Stimulated activated naive CD8-positive, alpha-beta T cell treated with anti-CD3 and anti-CD28 coated beads, Interleukin-15, amount 100 ng/mL, for 72 hours (primary cell): ENCODE measurements at places on chromosomes 13 and 19.

DNA sequence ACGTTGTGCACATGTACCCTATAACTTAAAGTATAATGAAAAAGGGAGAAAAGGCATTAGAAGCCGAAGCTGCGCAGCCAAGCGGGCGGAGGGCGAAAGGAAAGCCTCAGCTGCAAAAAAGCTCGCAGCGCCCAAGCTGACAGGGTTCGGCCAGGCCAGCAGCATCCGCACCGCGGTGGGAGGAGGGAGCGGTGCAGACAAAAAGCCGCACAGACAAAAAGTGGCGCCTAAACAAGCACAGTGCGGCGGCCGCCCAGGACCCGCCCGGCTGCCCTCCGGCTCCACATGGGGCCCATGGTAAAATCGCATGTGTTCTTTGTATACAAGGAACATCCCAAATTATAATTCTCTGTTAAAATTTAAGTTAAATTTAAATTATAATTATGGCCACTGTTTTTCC, 42.4 kb downstream of the PSG3 start:
- DNase-seq: no peak

- no peak for DNase-seq
Observed at GRCh38 chr19:48922548-48923490, 10.7 kb upstream of the DHDH start.

DNA sequence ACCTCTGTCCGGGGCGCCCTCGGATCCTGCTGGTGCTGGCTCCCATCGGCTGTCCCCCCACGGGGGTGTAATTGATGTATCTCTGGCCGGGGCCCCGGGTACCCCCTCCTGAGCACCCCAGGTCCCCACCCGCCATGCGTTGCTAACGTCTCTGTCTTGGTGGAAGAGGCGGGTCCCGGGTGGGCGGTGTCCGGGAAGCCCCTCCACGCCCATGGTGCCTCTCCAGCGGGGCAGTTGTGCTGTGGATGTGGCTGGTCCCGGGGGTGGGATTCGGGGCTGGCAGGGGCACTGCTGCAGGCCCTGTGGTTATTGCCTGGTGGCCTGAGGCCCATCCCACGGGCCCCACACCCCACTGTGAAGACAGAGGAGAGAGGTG, 4.9 kb downstream of the DIRAS1 start:
- DNase-seq: no peak

GRCh38 chr19:55549500-55550320, 4.4 kb upstream of the SBK3 start:
- no peak for DNase-seq

DNA sequence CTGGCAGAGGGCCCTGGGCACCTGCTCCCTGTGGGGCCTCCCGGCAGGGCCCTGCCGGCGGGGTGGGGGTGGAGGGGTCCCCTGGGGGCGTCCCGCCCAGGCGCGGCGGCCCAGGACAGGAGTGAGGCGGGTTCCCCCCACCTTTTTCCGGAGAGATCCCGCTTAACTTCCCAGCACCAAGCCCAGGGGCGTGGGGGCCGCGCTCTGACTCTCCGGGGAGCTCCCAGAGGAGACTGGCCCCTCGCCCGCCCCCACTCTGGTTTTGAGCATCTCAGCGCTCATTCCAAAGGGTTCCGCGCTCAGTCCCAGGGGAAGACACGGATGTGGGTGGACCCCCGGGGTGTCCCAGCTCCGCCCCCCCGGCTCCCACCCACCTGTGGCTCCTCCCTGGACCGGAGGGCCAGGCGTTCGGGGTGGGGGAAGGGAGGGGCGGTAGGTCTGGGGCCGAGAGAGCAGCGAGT, 476 bp downstream of the C2CD4C start:
- DNase-seq: no peak

GRCh38 chr19:19578252-19578651, 40.2 kb downstream of the CILP2 start:
- no peak for DNase-seq

- no peak for DNase-seq
Observed at GRCh38 chr13:20559659-20560356, 7.1 kb upstream of the IFT88 start.

- DNase-seq: no peak
Observed at GRCh38 chr19:42207767-42208271, 9.7 kb downstream of the DEDD2 start.

GRCh38 chr13:65292488-65292901, 1937.6 kb downstream of the PCDH9 start:
- no peak for DNase-seq

DNA sequence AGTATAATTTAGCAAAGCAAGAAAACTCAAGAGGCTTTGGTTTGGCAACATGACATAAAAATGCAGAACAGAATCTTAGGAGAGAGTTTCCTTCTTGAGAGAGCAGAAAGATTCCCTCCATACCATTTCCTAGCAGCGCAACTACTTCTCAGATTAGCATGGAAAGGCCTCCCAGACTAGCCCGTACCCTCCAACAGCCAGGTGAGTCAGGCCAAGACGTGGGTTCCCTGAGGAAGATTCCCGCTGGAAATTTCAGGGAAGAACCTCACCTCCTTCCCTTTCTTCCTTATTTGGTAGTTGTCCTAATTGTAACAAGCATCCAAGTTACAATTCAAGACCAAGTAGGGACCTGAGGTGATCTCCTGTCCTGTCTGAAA, 12.3 kb downstream of the COL4A2 start:
- no peak for DNase-seq

DNA sequence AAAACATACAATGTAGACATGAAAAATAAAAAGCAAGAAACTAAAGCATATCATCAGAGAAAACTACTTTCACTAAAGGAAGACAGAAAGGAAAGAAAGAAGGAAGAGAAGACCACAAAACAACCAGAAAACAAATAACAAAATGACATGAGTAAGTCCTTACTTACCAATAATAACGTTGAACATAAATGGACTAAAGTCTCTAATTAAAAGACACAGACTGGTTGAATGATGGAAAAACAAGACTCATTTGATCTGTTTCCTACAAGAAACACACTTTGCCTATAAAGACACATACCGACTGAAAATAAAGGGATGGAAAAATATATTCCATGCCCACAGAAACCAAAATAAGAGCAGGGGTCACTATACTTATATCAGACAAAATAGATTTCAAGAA, 46.0 kb downstream of the RB1 start:
- DNase-seq: no peak

DNA sequence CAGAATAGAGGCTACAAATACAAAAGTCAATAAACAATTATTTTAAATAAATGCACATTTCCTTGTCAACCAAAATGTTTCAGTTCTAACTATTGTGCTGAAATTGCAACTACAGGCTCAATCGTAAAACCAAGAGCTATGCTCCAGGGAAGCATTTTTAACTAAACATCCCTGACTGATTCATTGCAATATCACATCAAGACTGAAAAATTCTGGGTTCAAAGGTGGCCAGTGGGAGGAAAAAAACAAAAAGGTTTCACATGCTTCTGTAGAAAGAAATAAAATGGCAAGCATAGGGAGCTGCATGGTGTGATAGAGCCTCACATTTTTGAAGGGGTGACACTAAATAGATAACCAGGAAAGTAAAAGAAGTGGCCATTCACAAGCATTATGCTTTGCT, 862.8 kb downstream of the PCDH9 start:
- no peak for DNase-seq

GRCh38 chr19:30228835-30229524, 143.2 kb upstream of the ZNF536 start:
- no peak for DNase-seq

- DNase-seq: no peak
Observed at GRCh38 chr13:61608138-61608537, 192.5 kb upstream of the PCDH20 start.

DNA sequence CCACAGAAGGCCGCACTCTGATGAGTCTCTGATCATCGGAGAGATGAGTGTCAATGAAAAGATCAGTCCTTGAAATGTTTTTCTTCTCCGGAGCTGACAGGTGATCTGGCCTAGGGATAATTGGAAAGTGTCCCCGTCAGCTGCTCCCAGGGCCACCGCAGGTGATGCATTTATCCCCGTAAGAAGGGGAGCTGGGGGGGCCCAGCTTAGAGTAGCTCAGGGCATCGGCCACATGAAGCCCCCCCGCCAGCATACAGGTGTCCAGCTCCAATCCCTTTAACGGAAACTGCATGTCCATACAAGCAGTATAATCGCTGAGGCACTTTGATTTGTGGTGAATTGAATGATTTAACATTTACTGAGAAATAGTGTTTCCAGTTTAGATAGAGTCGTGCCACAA, 27.7 kb downstream of the ATP4B start:
- no peak for DNase-seq

DNA sequence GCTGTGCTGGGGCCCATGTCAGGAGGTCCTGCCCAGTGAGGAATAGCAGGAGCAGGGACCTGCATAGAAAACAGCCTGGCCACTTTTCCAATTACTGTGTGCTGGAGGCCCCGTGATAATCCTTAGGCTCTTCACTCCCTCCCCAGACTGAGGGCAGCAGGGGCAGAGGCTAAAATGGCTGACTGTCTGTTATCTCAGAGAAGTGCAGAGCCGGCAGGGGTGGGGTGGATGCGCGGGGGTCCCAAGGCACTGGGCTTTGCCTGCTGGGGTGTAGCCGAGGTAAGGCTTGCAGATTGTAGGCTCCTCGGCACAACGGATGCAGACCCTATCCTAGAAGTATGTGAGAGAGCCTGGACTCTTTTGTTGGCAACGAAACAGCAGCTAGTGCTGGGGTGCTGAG, 1064.1 kb downstream of the OLFM4 start:
- no peak for DNase-seq

DNA sequence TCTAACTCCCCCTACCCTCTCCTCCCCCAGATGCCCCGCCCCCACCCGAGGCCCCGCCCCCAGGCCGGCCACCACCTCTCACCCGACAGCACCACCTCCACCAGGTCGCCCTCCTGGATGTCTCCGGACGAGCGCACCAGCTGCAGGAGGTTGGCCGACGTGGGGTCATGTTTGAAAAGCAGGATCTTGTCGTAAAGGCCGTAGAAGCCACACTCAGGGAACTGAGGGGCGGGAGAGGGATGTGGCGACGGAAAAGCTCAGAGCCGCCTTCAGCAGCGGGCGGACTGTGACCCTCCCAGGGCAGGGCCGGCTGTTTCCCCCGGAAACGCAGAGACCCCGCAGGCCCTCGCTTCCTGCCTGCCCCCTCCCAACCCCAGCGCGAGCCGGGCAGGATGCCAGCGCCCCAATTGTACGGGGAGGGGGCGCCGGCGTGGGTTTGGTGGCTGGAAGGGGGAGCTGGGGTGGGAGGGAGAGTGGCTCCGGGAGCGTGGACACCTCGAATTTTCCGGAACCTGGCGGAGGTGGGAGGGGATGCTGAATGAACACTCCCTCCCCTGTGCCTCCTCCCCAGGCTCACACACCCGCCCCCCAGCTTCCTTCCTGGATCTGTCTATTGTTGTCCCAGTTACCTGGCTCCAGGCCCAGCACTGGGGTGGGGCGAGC, 3.0 kb downstream of the PRKD2 start:
- DNase-seq: peak; percentile 42

DNA sequence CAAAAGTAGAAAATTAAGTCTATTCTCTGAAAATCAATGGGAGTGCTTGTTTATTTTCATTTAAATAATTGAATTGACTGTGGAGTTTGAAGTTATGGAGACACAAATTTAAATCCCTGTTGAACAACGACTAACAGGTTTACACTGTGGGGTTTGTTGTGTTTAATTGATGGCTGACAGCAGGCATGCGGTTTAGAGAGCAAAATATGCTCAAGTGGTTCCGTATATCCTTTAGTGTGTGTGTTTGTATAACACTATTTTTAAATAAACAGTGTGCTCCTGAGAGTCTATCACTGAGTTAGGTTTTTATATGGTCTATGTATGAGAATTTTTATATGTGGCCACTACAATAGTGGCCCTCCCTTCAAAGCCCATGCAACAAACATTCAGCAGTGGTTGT, 332.0 kb downstream of the GPC6 start:
- DNase-seq: no peak

DNA sequence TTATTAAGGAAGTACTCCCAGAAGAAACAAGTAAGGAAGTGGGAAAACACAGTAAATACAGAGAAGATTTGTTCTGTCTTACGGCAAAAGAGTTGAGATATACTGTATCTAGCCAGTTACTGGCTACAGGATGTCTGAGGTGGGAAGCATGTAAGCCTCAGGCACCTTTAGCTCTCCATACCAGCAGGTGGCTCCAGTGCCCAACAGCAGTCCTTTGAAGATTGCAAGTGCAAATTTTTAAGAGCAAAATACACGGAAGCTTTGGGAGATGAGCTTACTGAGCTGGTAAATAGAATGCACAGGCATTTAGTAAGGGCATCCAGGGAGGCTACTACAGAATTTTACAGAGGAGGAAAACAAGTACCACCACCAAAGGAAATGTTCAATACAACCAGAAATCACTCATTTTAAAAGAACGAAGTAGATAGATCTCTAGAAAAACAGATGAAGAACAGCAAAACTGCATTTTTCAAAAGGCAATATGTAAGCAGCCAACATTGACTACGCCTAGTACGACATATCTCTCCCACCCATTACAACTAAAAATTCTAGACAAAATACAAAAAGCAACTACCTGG, 57.9 kb upstream of the VSTM2B start:
- DNase-seq: no peak

DNA sequence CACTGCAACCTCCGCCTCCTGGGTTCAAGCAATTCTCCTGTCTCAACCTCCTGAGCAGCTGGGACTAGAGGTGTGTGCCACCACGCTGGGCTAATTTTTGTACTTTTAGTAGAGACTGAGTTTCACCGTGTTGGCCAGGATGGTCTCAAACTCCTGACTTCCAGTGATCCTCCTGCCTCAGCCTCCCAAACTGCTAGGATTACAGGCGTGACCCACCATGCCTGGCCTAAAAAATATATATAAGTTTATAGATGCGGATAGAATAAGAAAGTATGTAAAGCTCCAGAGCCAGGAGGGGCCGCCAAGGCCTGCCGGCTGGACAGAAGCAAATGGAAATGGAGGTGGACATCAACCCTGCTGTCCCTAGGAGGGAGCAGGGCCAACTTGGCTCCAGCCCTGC, 66.0 kb downstream of the COL4A1 start:
- DNase-seq: no peak

GRCh38 chr13:111424134-111424533, 103.7 kb downstream of the TEX29 start:
- no peak for DNase-seq

- peak; percentile 50 for DNase-seq
Observed at GRCh38 chr13:113951246-113951999, 22.5 kb downstream of the C13orf46 start.

DNA sequence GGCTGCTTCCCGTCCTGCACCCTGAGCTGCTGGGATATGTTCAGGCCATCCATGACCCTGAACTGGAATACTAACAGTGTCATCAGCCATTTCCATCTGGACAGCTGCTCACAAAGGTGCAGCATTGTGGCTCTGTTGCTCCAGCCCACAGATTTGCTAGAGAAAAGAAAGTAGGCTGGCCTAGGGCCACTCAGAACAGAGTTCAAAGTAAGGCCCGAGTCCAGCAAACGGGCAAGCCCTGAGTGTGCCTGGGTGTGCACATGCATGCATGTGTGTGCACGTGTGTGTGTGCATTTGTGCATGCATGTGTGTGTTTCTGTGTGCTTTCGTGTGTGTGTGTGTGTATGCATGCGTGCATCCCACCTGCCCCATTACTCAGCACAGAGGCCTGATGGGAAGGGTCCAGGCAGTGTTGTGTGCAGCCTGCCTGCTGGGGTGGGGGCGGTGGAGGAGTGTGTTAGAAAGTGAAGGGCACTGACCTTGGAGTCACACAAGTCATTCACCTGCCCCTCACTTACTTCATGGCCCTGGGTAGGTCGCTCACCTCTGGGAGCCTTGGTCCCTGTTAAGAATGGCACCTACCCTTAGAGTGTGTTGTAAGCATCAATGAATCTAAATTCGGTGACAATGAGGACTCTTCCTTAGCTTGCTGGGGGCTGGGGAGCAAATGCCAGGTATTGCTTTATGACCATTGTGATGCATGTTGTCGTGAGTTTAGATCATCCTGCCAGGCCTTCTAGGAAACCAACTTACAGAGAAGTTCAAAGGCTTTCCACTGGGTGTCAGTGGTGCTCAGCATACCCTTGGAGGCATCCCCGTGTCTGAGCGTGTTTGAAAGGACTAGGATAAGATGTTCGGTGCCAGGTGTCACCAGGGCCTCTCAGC, 53.2 kb downstream of the GPR12 start:
- peak; percentile 45 for DNase-seq
